Fibroblast of skin of left biceps (primary cell): ENCODE measurements at places on chromosomes 1 and 21.

- no peak for DNase-seq
These were observed 54.4 kb downstream of the CNIH3 start for GRCh38 chr1:224670506-224670905.

DNA sequence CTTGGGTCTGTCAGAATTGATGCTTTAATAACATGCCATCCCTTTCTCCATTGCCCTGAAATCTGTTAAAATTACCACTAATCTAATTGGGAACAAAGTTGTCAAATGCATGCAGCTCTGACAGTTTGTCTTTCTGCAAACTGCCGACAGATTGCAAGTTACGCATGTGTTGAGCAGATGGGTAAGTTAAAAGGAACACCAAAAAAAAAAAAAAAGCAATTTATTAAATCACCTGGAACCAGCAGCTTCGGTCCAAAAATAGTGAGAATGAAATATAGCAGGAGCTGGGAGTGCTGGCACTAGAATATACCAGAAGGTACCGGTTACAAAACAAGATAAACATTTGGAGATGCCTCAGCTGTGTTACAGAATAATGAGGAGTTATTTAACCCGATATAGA lies 149.6 kb upstream of the C1orf87 start:
- DNase-seq, result no peak

GRCh38 chr21:46018615-46019014 lies 37.0 kb downstream of the COL6A1 start:
- DNase-seq, result no peak

DNA sequence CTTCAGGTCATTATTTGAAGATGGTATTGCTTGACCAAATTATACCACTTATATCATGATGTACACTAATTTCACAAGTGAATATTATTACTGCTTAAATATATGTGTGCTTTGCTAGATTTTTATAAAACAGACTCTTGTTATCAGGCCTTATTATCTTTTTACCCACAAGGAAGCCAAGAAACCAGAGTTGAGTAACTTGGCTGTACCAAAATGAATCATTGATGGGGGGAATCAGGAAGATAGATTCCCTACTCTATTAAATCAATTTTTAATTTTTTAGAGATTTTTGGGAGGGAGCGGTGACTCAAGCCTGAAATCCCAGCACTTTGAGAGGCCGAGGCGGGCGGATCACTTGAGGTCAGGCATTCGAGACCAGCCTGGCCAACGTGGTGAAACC lies 16.0 kb upstream of the SCCPDH start:
- no peak for DNase-seq
